ENCODE measurements at places on chromosomes 16 and 17.

DNA sequence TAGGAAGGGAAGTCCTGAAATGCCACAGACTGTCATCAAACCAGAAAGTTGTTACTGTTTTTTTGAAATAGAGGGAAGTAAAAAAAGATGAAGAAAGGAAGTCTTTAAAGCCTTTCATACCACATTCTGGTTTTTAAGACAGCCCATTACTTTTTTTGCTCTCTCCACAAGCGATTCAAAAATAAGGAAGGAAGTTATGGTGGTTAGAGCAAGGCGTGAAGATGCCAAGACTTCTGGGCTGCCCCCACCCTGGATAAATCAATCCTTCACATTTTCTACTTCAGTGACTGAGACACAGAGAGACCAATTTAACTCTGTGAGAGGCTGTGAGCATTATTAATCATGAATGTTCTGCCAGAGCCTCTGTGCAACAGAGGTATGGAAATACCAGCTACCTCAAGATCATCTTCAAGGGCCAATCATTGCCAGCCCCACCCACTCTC is 82.3 kb upstream of the BCAR1 start:
- DNase-seq, result no peak

- DNase-seq, result no peak
Measured at GRCh38 chr16:48963901-48964615, 317.6 kb downstream of the CBLN1 start.

GRCh38 chr17:44628243-44629188 is 27.8 kb upstream of the MEIOC start:
- DNase-seq, result peak; percentile 88

GRCh38 chr16:5900046-5900445 is 802.5 kb upstream of the EEF2KMT start:
- DNase-seq, result no peak

- no peak for DNase-seq
Measured at GRCh38 chr16:78639775-78640174, 540.3 kb downstream of the WWOX start.

DNA sequence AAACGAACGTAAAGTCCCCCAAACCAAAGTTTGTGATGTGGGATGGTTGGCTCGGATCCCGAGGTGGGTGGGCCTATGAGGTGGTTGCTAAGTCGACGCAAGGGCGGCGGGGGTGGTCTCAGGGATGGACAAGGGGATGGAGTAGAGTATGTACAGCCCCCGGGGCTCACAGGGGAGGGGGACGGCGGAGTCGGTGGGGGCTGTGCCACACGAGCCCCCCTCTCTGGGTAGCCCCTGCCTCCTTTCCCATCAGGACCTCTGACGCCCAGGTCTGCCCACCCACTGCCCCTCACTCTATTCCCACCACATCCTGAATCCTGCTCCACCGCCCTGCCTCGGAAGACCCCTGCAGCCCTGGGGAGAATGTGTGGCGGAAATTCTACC is 15.2 kb downstream of the IL34 start:
- no peak for DNase-seq

- no peak for DNase-seq
Measured at GRCh38 chr17:18182978-18183333, 672 bp upstream of the ALKBH5 start.

DNA sequence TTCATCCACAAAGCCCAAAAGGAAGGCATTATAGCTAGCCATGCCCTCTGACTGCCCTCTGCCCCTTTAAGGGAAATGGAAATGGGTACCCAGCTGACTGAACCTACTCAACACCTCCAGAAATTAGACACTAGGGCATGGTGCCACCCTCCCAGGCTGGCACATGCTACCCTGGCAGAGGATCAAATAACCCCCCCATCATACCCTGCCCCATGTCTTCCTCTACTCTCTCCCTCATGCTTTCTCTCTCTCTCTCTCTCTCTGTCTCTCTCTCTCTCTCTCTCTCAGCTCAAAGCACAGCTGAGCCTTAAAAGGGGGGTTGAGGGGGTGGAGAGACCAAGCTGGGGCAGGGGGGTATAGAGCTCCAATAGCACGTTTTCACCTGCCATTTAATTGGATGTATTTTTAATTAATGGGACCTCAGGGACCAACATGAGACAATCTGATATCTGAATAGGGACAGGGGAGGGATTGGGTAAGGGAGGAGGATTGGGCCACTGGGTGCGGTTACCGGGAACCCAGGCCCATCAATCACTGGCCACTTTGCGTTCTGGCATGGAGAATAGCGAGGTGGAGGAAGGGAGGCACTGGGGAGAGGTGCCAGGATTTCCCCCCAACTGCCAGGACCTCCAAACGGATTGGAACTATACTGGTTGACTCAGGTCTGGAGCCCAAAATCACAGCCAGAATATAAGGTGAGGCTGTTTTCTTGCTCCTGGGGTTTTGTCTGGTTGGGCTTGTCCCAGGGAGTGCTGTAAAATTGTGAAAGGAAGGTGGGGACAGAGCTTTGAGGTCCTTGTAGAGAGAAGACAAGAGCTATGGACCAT is 57.8 kb downstream of the NEUROD2 start:
- no peak for DNase-seq

Data from NCI-H2029 treated with DMSO at 0.1 percent for 48 hours (cell line).